ENCODE measurements at places on chromosomes 6 and 20.

DNA sequence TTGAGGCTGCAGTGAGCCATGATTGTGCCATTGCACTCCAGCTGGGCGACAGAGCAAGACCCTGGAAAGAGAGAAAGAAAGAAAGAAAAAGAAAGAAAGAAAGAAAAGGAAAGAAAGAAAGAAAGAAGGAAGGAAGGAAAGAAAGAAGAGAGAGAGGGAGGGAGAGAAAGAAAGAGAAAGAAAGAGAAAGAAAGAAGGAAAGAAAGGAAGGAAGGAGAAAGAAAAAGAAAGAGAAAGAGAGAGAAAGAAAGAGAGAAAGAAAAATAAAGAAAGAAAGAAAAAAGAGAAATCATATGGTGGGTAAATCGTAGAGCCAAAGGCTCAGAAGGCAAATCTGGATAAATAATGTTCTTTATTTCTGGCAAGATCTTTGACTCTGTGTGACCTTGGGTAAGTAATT, 53.4 kb downstream of the CD40 start:
- no peak for DNase-seq

DNA sequence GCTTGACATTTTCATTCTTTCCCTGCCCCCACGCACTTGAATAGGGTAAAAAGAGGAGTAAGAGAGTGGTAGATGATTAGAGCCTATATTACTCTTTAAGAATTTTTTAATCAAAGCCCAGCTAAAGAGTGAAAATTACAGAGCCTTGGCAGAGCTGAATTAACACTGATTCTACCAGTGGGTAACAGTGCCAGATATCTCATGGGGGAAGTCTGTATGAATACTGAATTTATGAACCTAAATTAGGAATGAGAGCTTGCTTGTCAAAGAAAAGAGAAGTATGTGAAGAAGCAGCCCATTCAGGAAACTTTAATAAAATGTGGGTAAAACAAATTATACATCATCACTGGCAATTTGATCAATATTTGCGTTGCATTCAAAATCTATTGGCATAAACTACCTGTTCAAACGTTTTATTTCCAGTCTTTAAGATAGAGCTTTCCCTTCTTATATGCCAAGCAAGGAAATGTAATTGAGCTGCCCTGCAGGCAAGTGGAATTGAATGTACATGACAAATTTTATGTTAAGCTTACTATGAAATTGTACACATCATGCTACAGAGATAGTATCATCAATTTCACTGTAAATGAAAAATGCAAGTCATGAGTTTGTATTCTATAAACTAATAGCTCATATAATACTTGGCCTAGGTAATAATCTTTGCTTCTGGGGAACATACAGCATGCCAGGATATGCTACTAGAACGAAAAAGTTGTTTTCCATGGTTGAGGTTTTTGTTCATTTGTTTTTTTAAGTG, 14.5 kb downstream of the SOBP start:
- DNase-seq: no peak

- no peak for DNase-seq
Measured at GRCh38 chr6:126957721-126958120, 160.8 kb upstream of the RSPO3 start.

DNA sequence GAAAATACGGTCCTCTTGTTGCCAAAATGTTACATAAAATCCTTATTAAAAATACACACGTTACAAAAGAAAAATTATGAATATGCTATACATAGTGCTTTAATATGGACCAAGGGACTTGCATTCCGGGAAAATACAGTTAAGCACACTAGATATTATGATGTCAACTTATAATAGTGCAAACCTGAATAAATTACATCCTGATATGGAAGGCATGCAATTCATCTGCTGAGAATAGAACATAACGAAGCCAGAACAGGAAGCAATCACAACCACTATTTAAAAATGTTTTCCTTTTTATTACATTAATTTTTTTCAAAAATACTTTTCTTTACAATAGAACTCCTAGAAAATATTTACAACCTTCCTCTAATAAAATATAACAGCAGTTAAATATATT, 7.8 kb upstream of the MRPS10 start:
- DNase-seq: no peak

- DNase-seq: no peak
Measured at GRCh38 chr6:137230547-137230946, 11.4 kb upstream of the IFNGR1 start.

DNA sequence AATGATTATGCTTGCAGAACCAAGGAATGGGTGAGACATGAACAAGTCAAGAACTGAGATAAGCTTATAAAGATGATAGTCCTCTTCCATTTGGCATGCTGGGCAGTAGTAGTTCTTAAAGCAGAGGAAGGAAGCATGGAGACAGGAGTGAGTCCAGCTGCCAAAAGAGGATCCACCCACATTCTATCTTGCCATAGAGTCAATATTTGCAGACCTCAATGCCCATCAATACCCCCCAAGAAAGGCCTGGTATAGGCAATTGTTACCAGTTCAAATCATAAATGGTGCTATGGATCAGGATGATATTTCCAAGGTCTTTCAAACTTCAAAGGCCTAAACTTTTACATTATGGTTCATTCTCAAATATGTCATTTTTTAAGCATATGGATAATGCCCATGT, 4.8 kb downstream of the ARHGAP18 start:
- no peak for DNase-seq

GRCh38 chr6:44624936-44625573, 237.5 kb downstream of the CDC5L start:
- no peak for DNase-seq

- no peak for DNase-seq
Measured at GRCh38 chr20:42594659-42595058, 595.0 kb downstream of the PTPRT start.

- no peak for DNase-seq
Measured at GRCh38 chr6:152571943-152572337, 65.2 kb downstream of the SYNE1 start.

DNA sequence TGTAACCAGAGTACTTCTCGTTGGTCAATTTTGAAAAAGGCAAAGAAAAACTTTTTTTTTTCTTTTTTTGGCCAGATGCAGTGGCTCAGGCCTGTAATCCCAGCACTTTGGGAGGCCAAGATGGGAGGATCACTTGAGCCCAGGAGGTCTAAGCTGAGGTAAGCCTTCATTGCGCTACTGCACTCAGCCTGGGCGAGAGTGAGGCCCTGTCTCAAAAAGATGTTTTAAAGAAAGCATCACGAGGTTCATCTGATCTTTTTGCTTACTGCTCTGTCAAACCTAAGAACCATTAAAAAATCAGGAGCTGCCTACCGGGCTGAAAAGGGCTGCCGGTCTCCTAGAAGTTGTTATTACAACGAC, 607 bp downstream of the LYRM2 start:
- no peak for DNase-seq

- no peak for DNase-seq
Measured at GRCh38 chr6:37785663-37786270, 33.8 kb upstream of the ZFAND3 start.

DNA sequence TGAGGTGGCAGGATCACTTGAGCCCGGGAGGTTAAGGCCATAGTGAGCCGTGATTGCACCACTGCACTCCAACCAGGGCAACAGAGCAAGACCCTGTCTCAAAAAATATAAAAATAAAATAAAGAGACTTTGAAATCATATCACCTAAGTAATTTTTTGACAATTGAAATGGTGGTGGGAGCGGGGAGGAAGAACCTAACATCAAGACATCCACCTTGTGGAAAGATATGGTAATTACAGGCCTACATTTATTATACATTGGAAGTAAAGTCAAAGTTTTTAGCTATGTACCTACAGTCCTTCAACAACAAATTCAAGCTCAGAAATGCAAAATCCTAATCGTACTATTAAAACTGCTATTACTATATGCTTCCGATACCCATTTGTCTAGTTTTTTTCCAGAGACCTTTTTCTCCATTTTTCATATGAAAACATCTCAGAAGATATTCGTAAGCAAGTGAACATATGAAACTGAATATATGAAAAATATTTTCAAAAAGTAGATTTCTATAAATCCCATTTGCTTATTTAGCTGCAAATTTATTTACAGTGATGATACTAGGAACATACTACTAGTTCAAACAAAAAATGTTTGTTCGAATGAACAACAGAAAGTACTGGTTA, 83.3 kb downstream of the SYCP2 start:
- peak; percentile 13 for DNase-seq

GRCh38 chr20:32737371-32738223, 5.7 kb downstream of the COMMD7 start:
- DNase-seq: no peak

DNA sequence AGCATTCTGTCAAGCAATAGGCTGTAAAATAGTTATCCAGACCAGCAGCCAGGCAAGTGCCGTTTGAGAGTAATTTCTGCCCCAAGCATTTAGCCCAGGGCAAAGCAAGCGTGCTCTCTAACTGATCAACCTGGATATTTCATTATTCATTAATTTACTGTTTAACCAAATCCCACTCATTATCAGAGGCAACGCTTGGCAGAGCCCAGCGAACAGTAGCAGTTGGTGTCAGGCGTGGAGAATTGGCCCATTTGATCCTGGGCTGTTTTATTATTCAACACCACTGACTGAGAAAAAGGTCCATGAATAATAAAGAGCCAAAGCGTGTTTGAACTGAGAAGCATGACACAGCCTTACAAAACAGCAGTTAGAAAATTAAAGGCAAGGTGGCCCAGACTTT, 35.3 kb downstream of the TFAP2B start:
- DNase-seq: no peak

- DNase-seq: no peak
Measured at GRCh38 chr20:4913147-4913546, 88.2 kb downstream of the SLC23A2 start.

- DNase-seq: no peak
Measured at GRCh38 chr20:47117371-47117770, 222.7 kb downstream of the EYA2 start.

DNA sequence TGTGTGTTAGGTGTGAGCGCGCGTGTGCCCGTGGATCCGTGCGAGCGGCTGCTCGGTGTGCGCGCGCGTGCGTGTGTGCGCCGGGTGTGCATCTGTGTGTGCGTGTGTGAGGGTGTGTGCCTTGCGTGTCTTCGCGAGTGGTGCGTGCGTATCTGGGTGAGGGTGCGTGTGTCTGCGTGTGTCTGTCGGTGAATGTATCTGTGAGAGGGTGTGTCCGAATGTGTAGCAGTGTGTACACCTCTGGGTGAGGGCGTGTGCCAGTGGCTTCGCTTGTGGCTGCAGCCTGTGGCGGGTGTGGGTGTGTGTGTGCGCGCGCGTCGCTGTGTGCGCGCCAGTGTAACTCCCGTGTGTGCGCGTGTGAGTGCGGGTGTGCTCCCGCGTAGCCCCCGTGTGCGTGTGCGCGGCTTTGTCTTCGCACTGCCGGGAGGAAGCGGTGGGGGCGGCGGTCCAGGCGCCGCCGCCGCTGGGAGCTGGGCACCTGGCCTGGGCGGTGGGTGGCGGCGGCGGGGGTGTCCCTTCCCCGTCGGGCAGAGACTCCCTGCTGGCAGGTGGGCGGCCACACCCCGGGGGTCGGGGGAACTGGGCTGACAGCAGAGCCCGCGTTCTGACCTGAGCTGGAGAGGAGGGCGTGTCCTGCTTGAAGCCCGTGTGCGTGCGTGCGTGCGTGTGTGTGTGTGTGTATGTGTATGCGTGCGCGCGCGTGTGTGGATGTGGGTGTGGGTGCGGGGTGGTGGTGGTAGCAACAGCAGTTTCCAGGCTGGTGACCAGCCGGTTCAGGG, 61.3 kb upstream of the EPB41L1 start:
- DNase-seq: no peak

GRCh38 chr6:132270726-132271402, 130.4 kb downstream of the MOXD1 start:
- DNase-seq: no peak

- DNase-seq: no peak
Measured at GRCh38 chr20:17896193-17896723, 72.3 kb downstream of the SNX5 start.

DNA sequence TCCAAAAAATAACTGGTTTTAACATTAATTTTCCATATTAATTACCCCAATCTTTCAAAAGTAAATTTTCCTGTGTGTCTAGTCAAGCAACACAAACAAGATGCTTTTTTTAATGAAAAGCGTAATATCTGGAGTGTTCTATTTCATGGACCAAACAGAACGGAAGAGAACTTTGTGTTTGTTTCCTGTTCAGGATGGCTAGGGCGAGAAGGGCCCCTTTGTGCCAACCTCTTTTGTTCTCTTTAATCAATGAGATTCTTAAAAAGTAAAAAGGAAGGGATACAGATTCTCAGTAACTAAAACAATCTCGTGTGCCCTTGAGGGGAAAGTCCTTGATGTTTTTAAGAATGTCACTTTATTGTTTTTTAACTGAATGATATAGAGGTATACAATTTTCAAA, 55.7 kb downstream of the GNAS start:
- DNase-seq: no peak

DNA sequence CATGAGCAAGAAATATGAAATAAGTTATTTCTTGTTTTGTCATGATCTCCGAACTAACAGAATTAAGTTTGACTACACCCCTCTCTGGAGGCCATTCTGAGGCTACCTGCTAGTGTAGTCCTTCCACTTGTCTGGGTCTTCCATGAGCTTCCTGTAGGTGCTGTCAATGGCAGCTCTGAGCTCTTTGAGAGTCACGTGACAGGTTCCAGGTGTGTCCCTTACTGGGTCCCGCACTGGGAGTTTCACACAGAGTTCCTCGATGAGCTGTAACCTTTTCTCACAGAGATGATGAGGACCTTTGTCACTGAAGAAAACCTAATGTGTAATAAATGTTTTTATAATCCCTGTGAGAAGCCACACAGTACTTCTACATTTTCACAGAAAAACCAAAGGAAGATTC, 186.6 kb downstream of the SYNE1 start:
- DNase-seq: no peak

DNA sequence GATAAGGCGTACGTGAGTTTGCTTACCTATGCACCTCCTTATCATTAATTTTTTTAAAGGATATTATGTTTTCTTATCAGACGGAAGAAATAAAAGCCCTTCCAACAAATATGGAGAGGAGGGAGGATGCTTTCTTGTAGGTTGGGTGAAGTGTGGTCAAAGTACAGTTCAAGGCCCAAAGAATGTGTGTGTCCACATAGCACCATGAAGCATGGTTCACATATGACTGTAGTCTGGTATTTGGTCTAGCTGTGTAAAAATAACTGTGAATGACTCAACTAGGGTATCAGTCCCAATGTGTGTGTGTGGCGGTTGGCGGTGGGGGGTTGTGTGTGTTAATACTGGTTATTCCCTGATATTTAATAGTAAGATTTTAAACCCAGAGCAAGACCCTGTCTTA, 212.7 kb downstream of the TMEM242 start:
- no peak for DNase-seq

GRCh38 chr6:131781687-131782086, 26.1 kb upstream of the ENPP1 start:
- DNase-seq: no peak

DNA sequence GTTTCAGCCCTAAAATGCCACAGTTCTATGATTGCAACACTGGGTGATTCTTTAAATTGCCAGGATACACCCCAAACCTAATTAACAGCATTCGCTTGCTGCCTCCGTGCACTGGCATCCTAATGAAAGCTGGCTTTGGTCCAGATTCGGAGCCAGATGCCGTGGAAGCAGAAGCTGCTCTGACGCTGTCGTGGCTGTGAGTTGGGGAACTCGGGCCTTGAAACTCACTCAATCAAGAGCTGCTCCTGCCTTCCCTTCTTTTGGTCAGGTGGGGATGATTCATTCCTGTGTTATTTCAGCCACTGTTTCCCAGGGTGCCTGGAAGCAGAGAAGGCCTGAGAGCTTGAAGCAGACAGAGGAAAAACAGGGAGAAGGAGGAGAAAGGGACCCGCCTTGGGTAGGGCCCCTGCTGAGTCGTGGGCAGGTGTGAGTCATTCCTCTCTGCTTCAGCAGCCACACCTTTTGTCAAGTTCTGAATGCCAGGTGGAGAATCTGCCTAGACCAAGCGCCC, 36.2 kb upstream of the DSP start:
- DNase-seq: peak; percentile 41

GRCh38 chr6:161079566-161080262, 88.1 kb downstream of the MAP3K4 start:
- no peak for DNase-seq

- no peak for DNase-seq
Measured at GRCh38 chr20:41300886-41301285, 16.6 kb downstream of the ZHX3 start.
